GM12891 (cell line): ENCODE measurements at places on chromosomes 5 and 9.
A peak's percentile ranks its signal among the peaks of the same experiment; 100 is the strongest.

DNA sequence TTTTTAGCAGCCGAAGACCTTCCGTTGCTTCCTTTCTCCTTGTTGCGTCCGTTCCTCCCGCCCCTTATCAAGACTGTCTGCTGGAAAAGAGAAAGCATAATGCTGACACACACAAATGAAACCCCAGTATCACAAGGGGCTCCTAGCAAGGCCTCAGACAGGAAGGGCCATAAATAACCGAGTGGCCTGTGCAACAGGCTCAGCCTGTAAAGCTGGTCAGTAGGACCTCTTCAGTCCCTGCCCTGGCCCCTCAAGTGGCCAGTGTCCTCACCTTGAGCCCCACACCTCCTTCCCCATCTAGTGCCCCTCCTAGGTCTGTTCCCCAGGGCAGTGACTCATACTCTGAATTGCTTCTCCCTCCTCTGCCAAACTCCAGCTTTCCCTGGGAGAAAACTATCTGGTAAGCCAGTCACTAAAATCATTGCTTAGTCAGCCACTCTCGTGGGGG, 174.6 kb upstream of the IL12B start:
- DNase-seq: no peak

- no peak for DNase-seq
Measured at GRCh38 chr5:168457542-168457941, 28.7 kb upstream of the RARS1 start.

- no peak for DNase-seq
Measured at GRCh38 chr5:159564031-159564430, 233.7 kb upstream of the IL12B start.

DNA sequence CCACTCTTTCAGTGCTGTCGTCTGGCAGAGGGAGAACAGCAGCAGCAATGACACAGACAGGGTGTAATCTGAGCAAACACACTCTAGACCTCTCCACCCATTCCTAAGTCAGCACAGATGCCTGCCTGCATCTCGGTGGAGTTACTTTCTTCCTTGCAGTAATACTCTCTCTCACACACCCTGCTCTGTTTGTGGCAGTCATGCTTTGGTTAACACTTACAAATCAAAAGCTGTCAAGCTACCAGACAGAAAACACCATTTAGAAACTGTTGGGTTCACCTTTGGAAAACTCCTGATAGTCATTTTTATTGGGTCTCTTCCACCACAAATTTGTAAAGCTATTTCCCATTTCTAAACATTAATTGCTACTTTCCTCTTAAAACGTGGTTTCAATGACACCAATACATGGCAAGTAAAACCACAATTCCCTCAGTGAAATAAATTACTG, 27.3 kb downstream of the LHFPL2 start:
- DNase-seq: no peak

- DNase-seq: no peak
Measured at GRCh38 chr5:72849546-72849945, 33.1 kb downstream of the TNPO1 start.

DNA sequence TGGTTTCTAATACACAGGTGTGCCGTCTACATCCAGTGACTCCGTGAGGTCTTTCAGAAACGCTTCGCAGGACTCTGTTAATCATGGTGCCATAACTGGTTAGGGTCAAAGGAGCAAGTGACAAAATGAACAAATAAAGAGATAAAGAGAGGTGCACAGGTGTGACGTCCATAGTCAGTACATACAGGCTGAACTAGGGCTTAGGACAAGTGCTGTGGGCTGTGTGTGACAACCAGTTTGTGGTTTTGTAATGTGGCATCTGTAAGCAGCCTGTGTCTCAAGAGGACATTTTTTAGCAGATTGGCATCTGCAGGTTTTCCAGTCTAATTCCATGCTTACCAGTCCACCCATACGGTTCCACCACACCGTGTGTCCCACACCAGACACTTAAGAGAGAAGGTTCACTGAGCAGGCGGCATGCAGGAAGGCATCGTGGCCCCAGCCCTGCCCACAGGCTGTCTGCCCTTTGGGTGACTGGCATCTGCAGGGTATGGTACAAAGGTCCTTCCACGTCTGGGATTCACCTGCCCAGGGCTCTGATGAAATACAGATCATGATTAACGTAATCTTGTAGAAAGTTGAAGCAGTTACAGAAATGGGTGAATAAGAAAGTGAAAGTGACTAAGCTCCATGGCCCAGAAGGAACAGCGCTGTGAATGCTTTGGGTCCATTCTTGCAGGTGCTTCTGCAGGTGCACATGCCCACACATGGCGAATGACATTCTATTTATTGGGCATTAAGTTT, 26.9 kb downstream of the SRD5A1 start:
- DNase-seq: peak; percentile 48

DNA sequence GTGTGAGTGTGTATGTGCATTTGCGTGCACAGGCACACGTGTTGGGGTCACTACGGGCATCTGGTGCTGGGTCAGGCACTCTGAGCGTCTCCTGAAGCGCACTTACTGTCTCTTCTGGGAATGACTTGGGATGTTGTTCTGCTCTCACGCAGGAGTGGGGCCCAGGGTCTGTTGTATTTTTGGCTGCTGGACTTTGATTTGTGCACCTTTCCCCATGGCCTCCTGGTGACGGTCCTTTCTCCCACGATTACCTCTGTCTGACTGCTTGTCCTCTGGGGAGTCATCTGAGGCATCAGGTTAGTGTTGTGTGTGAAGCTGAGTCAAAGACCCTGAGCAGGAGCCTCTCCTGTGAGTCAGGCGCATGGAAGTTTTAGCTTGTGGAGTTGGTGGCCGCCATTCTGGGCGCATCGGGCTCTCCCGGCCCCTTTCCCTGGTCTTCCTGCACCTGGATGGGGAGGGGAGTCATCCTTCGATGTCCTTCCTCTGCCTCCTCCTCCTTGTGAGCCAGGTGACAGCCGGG, 62.1 kb downstream of the RXRA start:
- DNase-seq: no peak

DNA sequence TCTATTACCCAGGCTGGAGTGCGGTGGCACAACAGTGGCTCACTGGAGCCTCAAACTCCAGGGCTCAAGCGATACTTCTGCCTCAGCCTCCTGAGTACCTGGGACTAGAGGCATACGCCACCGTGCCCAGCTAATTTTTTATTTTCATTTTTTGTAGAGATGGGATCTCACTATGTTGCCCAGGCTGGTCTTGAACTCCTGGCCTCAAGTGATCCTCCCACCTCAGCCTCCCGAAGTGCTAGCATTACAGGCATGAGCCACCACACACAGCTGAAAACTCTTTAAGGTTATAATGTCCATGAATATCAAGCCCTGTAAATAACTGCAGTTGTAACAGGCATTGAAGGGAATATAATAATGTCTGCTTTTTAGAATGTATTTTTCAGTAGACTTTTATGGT, 271.2 kb downstream of the AOPEP start:
- DNase-seq: no peak

- DNase-seq: no peak
Measured at GRCh38 chr9:124088476-124088837, 76.9 kb downstream of the LHX2 start.

DNA sequence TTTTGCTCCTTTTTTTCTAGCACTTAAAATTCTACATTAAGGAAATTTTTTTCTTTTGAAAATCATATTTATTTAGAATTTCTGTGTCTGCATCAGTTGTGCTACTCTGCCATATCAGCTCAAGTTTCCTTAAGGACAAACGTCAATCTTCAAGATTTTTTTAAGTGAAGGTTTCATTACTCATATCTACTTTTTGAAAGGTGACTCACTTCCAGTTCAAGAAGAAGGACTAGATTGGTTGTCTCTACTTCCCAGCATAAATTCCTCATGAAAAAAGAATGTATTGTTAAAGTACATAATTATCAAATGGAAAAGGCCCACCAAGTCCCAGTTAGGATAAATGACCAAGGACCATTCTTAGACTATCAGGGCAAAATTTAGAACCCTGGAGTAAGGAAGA, 626.5 kb downstream of the DMRTA1 start:
- DNase-seq: no peak
